ENCODE measurements at places on chromosomes 3 and 15. TPM values are rescaled to one million over a fixed set of nuclear protein-coding genes. Genes with fewer than 3 reads are reported as not detected.

The TRH gene
- total RNA-seq = under 0.01 TPM

The IREB2 gene
- total RNA-seq = 26.8 TPM

The ESYT3 gene
- 0.59 TPM for total RNA-seq

The PPP2R3A gene
- total RNA-seq = 23.9 TPM

The GPR27 gene
- total RNA-seq = not detected

The SPTSSB gene
- total RNA-seq = not detected

The MUC4 gene
- total RNA-seq = not detected

The LMCD1 gene
- total RNA-seq = 213 TPM

The ALDH1A2 gene
- 1.1 TPM for total RNA-seq

The ADGRG7 gene
- not detected for total RNA-seq

GRCh38 chr3:135159681-135160247, 364.7 kb downstream of the EPHB1 start:
- DNase-seq = no peak

DNA sequence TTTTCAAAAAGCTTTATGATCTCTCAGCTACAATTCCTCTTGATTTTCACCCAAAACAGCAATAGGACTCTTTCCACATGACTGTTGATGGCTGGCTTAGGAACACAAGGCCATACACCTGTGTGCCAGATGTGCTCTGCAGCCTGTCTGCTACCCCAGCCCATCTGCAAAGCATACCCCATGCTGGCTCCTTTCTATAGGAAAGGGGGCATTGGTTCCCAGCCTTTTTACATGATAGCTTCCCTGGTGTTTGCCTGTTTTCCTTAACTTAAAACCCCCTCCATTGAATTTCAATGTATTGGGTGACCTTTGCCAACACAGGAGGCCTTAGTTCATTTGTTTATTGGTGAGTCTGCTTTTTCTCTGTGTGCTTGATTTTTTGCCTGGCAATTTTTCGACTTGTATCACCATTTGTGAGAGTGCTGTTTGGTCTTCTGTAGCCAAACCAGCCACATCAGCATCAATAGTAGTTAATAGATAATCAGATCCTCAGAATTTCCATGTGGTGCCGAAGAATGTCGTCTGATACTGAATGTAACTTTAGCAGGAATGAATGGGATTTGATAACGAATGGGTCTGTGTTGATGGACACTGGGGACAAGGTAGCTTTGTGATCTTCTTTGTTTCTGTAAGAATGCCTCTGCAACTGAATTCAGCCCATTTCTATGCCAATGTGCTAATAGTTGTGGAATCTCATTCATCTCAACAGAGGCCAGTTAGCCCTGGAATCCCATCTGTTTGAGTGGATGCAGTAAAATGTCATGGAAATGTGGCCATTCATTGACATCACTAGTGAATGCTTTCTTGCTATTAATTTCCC, 272.2 kb upstream of the RARB start:
- no peak for DNase-seq

DNA sequence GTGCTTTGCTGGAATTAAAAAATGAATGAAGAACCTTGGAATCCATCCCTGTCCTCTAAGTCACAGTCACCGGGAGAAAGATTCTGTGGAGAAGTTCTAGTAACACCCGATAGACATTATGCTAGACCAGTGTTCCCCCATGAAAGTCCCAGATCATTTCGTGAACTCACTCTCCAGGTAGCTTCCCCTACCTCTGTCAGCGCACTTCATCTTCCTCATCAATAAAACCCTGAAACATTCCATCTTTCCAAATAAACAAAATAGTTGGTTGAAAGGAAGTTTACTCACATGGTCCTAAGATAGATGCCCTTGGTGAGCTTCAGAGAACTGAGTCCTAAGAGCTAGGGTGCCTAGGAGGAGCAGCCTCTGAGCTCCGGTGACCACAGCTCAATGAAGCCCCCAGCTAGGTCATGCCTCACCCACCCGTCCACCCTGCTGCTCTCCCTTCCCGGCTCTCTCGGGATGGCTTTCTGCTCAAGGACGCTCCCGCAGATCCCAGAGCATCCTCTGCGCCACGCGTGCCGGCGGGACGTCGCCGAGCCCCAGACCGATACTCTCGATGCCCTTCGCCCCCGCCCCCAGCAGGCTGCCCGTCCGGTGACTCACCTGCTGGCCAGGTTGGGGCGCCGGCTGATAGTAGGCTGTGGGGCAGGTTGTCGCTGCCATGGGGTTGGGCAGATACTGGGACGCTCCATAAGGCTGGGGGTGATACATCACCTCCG, 776 bp downstream of the VGLL3 start:
- peak; percentile 81 for DNase-seq

DNA sequence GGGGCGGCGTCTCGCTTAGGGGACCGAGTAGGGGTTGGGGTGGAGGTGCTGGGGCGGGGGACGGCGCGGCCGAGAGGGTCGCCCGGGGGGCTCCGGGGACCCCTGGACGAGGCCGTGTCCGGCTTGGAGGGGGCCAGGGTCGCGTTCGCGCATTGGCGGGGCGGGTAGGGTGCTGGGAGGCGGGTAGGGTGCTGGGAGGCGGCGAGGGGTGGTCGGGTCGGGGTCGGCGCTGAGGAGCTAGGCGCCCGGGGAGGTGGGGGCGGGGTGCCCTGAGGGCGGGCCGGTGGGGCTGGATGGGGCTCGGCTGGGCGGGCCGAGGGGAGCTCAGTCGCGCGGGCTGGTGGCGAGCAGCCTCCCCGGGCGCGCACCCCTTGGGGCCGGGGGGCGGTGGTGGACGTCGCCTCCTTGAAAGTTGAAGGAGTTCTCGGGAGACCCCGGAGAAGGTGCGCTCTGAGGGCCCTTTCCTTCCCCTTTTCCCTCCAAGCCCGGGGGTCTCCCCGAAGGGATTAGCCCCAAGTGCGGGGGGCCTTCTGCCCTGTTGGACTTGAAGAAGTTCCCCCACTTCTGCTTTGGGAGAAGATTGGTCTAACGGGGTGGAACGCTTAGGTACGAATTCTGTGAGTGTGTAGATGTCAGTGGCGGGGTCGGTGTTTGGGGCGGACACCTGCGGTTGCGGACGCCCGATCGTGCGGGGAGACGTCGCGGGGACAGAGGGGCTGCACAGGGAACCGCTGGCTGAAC, 543 bp downstream of the MEF2A start:
- peak; percentile 87 for DNase-seq

GRCh38 chr3:136250903-136251460, 842 bp downstream of the PCCB start:
- DNase-seq = peak; percentile 68

GRCh38 chr15:58568157-58568571, 136.4 kb downstream of the LIPC start:
- DNase-seq = no peak

GRCh38 chr3:50655009-50655830, 19.5 kb upstream of the DOCK3 start:
- DNase-seq = no peak

DNA sequence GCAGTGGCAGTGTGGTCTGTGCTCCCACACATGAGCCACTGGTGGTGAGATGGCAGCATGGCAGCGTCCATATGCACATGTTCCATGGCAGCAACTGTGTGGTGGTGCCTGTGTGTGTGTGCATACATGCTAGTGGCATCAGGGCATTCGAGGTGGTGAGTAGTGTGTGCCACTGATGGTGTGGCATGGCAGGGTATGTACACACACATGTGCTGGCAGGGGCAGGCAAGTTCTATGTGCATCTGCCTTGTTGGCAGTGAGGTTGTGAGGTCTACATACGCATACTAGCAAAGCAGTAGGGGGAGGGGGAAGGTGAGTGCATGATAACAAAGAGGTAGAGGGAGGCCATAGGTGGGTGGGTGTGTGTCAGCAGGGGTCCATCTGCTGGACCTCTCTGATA, 378.7 kb downstream of the C3orf38 start:
- no peak for DNase-seq
